Fibroblast of skin of back (primary cell): ENCODE measurements at places on chromosomes 4 and X.

DNA sequence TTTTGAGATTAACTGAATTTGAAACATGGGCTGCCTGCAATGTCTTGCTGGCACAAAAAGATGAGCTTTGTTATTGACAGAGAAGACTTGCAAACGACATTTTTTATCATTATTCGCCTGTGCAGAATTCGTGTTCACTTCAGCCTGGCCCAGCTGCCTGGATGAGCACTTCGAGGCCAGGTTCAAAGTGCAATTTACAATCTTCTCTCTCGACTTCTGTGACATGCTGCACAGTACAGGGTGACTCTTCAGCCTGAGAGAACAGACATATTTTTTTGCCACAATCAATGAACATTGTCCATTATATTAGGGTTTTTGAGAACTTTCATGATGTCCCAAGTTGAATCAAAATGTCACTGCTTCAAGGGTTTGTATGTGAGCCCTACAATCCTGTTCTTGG, 616.5 kb downstream of the SMARCA1 start:
- DNase-seq = no peak

DNA sequence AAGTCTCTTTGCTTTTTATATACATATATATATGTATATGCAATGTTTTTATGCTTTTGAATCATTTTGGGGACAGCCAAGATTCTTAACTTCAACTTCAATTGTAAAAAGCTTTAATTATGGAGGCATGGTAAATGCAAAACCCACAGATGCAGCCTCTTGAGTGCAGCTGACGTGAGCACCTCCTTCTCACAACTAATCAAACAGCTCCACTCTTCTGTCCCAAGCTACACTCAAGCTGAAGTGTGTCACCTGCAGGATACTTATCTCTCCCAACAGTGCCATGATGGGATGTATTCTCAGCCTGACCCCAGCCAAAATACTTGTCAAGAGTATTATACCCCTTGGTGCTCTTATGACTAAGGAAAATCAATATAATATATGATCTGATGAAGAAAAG, 60.7 kb upstream of the BLTP1 start:
- DNase-seq = no peak

GRCh38 chr4:142539796-142540482, 306.2 kb downstream of the INPP4B start:
- no peak for DNase-seq

DNA sequence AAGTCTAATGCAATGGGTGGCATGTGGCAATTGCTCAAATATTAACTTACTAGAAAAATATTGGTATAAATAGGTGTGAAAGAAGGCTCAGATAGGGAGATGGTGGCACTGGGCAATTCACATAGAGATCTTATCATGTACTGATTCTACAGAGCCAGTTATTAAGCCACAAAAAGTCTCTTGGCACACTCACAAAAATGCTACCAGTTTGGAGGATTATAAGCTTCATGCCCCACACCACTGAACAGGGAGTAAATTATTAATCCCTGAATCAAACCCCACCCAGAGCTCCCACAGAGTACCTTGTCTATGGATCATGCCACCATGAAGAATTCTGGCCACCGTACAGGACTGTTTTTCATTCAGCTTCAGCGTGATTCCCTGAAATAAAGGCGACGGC, 13.8 kb downstream of the MPP1 start:
- no peak for DNase-seq

DNA sequence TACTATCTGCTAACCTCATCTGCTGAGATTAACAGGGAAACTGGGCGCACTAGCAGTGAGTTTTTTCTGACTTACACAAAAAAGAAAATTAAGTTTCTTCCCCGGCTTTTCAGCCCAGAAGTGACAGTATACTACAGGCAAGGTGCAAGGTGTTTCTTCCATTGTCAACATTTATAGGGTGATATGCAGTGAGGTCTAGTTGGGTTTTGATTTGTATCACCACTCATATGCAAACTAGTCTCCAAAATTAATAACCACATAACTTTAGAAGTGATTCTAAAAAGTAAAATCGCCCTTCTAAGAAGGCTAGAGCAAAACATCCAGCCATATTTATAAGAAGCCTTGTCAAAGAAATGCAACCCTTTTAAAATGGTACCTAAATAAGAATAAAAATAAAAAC, 640.1 kb downstream of the ARAP2 start:
- DNase-seq = no peak

GRCh38 chr4:1706358-1706757, 5.8 kb downstream of the SLBP start:
- DNase-seq = no peak
